ENCODE measurements at places on chromosomes 7 and 10.

DNA sequence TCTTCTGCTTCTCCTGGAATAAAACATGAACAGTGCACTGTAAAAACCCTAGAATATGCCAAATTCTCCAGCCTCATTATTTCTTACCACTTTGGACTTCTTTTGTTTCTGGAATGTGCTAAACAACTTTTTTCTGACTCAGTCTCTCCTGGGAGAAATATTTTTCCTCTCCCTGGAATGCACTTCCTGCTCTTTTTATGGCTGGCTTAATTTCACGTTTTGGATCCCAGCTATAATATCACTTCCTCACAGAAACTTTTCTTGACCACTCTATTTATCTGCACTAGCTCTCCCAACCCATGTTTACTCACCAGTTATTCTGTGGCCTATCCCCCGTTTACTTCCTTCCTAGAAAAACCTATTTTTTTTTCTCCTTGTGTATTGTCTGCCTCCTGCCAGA is 26.7 kb downstream of the ABCB5 start:
- no peak for DNase-seq

DNA sequence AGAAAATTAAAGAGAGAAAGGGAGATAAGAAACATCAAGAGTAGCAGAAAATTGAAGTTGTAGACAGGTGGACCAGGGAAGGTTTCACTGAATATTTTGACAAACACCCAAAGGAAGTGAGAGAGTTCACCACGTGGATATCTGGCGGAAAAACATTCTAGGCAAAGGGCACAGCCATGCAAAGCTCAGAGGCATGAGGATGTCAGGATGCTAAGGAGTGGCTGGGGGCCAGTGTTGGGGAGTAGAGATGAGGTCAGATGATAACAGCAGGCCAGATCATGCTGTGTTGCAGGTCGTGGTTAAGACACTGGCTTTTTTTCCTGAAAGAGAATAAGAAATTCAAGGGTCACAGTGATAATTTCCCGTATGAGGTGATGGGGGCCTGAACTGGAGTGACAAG is 181.9 kb downstream of the DGKI start:
- DNase-seq: no peak

GRCh38 chr7:72435925-72436480 is 23.9 kb upstream of the CALN1 start:
- no peak for DNase-seq

DNA sequence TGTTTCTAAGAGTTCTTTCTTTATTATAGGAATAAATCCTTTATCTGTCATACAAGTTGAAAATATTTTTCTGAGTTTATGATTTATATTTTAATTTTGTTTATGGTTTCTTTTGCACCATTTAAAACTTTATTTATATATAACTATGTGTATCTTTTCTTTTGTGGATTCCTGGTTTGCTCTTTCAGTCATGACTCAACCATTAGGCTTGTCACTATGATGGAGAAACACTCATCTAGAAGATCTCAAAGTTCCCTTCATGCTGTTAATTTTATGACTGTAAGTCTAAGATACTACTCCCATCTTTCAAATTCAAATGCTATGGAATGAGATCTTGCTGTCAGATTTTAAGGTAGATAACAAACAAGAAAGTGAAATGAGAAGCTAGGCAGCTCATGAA is 199.5 kb downstream of the INHBA start:
- DNase-seq: no peak

GRCh38 chr7:101553771-101554445 is 75.2 kb downstream of the MYL10 start:
- no peak for DNase-seq

DNA sequence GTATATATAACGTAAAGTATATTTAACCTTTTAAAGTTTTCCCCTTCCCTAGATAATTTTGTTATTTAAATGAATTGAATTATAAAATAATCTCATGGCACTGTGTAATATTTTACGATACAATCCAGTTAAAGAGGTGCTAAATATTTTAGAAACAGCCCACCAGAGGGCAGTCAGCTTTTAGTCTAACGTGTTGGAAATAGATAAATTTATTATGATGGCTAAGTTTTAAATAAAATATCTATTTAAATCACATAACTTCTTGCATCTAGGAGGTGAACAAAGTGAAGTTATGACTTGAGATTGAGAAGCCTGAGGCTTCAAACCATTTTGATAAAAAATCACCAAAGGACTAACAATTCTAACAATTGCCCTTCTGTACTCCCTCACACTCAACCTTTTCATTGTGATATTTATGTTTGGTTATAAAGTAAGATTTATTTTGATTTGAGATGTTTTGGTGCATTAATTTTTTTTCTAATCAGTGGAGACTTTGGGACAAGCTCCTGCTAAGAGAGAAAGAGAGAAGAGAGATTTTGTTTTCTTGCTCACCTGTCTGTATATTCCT is 171.5 kb upstream of the SP4 start:
- no peak for DNase-seq

DNA sequence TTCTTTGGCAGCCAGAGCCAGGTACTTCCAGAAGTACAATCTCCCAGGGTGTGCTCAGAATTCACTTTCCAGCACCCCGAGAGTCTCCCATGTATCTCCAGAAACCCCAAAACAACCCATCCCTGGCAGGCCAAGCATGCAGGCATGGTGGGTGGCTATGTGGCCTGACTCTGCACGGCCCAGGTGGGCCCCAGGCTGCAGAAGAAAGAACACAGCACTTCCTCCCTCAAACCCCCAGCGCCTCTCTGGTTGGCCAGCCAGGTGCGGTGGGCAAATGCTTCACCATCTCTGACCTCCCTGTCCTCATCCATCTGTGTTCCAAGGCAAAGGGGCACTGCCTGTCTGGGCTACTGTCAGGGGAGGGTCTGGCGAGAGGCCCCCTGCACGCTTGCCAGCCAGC is 100.3 kb downstream of the MKI67 start:
- DNase-seq: no peak
